Placental epithelial cell (primary cell): ENCODE measurements at places on chromosomes 16 and 17. TPM values are rescaled to one million over a fixed set of nuclear protein-coding genes. Genes with fewer than 3 reads are reported as not detected.

Gene TAT
- total RNA-seq: not detected in 2 replicates

Gene RSKR
- 5.9 and 7.9 TPM in 2 replicates for total RNA-seq

Gene TEX19
- under 0.01 and 0.11 TPM in 2 replicates for total RNA-seq

Gene MT1H
- total RNA-seq: 1.5 TPM in 1 of 2 replicates, not detected in the other

Gene ACLY
- 67.5 and 160 TPM in 2 replicates for total RNA-seq

Gene TP53TG3C
- total RNA-seq: not detected in 2 replicates

Gene PRRT2
- 1.2 and 13.3 TPM in 2 replicates for total RNA-seq

Gene CHST4
- not detected in 2 replicates for total RNA-seq

Gene HOXB13
- not detected in 2 replicates for total RNA-seq

Gene C17orf78
- not detected in 2 replicates for total RNA-seq

Gene SPEM2
- not detected in 2 replicates for total RNA-seq

Gene LRRC37A
- total RNA-seq: 3.7 and 5.5 TPM in 2 replicates

Gene CCDC47
- total RNA-seq: 35.4 and 40.4 TPM in 2 replicates

Gene KRT31
- not detected in 2 replicates for total RNA-seq

Gene IGSF6
- total RNA-seq: not detected in 2 replicates

Gene PRSS33
- total RNA-seq: not detected in 2 replicates

Gene SLX4
- 4.3 and 6.2 TPM in 2 replicates for total RNA-seq

Gene MAPT
- under 0.01 TPM in 1 of 2 replicates, not detected in the other for total RNA-seq

Gene FASN
- 67.1 and 186 TPM in 2 replicates for total RNA-seq

Gene TMEM114
- total RNA-seq: not detected in 2 replicates
